ENCODE measurements at places on chromosomes 16 and 17. TPM values are rescaled to one million over a fixed set of nuclear protein-coding genes. Genes with fewer than 3 reads are reported as not detected.

The DNAI2 gene
- not detected for total RNA-seq

The AIPL1 gene
- not detected for total RNA-seq

The PDILT gene
- total RNA-seq: not detected

The TMEM220 gene
- total RNA-seq: 0.53 TPM

The DCTN5 gene
- total RNA-seq: 16.7 TPM

The CD79B gene
- total RNA-seq: not detected

DNA sequence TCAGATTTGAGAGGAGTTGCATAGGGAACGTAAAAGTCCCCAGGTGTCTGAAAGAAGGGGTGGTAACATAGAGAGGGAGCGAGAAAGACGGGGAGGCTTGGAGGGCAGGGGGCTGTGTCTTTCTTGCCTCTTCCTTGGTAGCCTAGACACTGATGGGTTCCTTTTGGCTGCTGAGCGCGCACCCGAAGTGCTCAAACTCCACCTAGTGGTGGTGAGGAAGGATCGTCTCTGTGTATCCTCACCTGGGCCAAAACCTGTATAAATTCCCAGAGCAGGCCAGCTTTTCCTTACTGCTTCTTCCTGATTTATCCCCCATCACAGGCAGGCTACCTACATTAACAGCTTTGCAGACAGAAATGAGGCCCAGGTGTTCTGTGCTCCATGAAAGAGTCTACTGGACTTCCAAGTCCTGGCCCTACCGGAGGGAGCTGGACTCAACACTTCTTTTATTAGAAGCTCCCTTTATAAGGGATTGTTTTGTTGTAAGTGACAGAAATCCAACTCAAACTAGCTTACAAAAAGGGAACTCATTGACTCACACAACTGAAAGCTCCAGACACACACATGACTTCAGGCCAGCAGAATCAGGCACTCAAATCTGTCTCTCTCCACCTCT, 5.5 kb upstream of the SLC25A35 start:
- peak; percentile 70 for DNase-seq

DNA sequence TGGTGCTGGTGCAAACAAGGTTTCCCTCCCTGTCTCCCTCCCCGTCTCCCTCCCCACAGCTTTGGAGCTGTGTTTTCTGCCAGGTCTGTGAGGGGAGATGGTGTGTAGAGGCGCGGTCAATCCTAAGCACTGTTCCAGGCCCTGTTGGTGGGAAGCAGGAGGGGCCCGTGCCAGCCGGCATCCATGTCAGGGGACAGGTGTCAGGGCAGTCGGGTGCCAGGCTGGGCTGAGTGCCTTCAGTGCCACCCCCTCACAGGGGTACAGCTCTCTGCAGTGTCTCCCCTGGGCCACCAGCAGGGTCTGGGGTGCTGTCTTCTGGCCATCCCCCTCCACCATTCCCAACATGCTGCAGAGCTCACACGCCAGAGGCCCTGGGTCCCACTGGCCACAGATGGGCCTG, 73.6 kb downstream of the KLHDC4 start:
- no peak for DNase-seq

DNA sequence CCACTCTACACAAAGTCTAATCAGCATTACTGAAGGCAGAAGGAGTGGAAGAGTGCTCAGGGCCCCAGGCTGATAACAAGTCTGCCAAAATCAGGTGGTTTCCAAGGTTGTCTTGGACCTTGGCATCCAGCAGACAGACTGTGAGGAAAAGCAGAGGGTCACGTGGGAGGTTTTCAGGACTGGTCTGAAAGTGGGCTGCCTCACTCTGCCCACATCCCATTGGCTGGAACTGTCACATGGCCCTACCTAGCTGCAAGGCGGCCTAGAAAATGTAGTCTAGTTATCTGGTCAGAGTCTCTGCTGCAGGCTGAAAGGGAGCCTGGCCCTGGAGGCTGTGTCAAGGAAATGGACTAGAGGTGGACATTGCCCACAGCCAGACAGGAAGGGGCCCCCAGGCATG, 310.7 kb upstream of the ASIC2 start:
- no peak for DNase-seq

- no peak for DNase-seq
Measured at GRCh38 chr16:83706394-83706793, 101.4 kb upstream of the HSBP1 start.

DNA sequence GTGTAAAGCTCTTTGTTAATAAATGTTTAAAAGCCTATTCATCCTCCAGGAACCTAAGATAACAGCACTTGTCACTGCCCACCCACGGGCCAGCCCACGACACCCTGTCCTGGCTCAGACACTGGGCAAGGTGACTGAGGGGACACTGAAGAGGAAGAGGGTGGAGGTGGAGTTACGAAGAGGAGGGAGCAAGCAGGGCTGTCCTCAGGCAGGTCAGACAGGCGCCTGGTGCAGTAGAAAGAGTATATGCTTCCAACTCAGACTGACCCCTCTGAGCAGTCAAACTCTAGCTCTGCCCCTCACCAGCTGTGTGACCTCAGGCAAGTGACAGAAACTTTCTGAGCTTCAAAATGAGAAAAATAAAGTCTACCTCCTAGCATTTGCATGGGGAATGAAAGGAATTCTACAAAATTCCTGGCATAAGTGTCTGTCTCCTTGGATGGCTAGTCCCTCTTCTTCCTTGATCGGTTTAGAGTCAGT, 22.8 kb downstream of the TEX2 start:
- DNase-seq: no peak

- no peak for DNase-seq
Measured at GRCh38 chr17:49633762-49634484, 44.0 kb downstream of the SPOP start.

GRCh38 chr16:75197522-75198134, 9.3 kb downstream of the CTRB2 start:
- DNase-seq: no peak

Data from ascending aorta (tissue), 2 donors.